ENCODE measurements at places on chromosomes 5 and 9. TPM values are rescaled to one million over a fixed set of nuclear protein-coding genes. Genes with fewer than 3 reads are reported as not detected.

The FAM153A gene
- 0.64 TPM for total RNA-seq

- peak; percentile 64 for DNase-seq
Observed at GRCh38 chr5:57313716-57314115, 139.9 kb downstream of the GPBP1 start.

The PTGER4 gene
- total RNA-seq = 6.1 TPM

DNA sequence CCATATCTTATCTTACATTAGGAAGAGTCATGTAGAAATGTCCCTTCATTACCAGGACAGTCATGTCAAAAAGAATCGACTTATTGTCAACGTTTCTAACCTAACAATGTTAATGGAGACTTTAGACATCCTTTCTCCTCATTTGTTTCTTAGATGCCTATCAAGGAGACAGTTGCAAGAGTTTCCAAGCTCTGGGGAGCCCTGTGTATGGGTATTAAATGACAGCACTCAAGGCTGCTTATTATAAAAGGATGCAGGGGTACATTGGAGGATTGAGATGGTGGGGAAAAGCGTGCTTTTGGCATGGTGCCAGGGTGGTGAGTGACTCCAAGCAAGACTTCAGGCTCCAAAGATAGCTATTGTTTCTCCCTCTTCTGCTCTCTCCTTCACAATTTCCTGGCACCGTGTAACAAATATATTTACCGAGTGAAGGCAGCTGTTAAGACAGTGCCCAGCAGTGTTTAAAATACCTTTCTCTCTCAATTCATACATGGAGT, 461.3 kb upstream of the CLINT1 start:
- no peak for DNase-seq

DNA sequence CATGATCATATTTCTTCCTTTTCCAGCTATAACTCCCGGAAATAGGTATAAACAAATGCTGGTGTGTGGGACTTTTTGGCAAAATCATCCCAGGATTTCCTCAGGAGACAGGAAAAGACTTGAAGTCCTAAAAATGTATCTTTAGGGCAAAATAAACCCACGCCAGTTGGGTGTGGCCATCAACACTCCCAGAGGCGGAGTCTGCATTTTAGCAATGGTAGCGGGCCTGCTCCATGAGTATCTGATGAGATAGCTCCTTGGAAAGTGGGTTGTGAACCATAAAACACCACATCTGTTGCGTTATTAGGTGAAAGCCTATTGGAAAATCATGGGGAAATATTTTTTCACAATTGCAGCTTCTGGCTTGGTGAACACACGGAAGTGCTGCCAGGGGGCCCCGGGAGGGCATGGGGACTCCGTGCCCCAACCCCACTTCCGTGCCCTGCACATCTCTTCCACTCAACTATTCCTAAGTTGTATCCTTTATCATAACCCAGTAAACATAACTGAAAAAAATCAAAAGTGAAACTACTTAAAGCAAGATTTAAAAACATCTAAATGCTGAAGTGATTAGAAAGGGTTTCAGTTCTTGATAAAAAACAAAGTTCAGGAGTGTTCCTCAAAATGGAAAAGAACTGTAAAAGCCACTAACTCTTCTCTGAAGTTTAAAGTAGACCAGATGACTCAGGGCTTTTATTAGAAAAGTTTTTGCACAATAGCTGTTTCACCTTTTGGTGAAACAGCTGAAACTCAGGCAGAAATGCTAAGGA, 111.2 kb downstream of the LRRC70 start:
- DNase-seq = peak; percentile 6

Measured in bronchial epithelial cell (primary cell).